ENCODE measurements at places on chromosomes 16 and 17.
A peak's percentile ranks its signal among the peaks of the same experiment; 100 is the strongest.

DNA sequence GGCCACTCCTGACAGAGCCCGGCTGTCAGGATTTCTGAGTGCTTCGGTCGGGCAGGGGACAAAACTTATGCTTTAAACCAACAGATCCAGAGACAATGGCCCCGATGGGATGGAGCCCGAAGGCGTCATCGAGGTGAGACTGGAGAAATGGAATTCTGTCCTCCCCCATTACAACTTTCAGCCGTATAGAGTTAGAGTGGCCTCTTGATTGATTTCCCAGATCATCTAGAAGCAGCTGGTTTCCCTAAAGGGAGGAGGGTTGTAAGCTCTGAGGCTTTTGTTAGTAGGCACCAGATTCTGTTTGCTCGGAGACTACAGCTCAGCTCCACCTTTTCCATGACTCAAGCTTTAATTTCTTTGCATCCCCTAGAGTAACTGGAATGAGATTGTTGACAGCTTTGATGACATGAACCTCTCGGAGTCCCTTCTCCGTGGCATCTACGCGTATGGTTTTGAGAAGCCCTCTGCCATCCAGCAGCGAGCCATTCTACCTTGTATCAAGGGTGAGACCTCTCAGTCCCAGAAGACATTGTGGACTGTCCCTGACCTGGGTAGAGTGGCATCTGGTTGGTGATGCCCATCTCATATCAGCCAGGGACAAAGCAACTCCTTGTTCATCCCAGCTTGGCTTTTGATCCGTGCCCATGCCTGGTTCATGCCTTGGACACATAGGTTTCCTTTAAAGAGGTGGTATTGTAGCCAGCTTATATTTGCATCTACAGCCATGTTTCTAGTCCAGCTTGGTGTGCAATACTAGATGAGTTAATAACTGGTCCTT lies 5.1 kb upstream of the CD68 start:
- DNase-seq: no peak

DNA sequence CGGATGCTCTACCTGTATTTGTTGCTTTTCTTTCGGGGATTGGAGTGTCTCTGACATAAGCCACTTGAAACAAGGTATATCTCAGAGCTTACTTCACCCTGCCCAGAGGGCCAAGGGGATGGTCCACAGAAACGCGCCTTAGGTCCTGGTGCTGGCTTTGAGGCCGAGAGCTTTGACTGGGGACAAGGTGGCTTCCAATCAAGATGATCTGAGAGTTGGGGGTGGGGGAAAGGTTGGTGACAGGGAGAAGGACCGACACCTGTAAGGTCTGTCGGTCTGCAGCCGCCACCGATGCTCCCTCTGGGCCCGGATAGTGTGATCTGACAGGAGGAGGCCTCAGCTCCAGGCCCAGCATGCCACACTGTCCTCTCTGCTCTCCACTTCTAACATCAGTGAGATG lies 21.8 kb upstream of the SPATA32 start:
- no peak for DNase-seq

- no peak for DNase-seq
Observed at GRCh38 chr17:31696184-31696602, 162.9 kb downstream of the COPRS start.

GRCh38 chr17:82845163-82845807 lies 5.5 kb upstream of the ZNF750 start:
- no peak for DNase-seq

GRCh38 chr16:23869052-23869451 lies 33.3 kb downstream of the PRKCB start:
- peak; percentile 19 for DNase-seq
